ENCODE measurements at places on chromosomes 2 and 18.

DNA sequence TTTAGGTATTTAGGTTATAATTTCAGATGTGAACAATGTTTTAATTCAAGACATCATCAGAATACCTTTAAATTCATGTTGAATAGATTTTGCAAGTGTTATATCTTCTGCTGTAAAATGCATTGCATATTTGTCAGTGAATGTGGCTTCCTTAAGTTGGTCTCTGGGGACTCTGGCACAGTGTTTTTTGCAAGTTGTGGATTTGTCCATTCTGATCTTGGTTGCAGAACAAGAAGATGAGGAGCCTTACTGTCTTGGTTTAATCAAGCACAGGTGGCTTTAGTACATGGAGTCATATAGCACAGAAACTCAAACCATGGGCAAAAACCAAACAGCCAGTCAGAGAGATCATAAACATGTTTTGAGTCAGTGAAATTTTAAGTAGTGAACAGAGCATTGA lies 135.7 kb downstream of the ARHGAP28 start:
- no peak for DNase-seq

DNA sequence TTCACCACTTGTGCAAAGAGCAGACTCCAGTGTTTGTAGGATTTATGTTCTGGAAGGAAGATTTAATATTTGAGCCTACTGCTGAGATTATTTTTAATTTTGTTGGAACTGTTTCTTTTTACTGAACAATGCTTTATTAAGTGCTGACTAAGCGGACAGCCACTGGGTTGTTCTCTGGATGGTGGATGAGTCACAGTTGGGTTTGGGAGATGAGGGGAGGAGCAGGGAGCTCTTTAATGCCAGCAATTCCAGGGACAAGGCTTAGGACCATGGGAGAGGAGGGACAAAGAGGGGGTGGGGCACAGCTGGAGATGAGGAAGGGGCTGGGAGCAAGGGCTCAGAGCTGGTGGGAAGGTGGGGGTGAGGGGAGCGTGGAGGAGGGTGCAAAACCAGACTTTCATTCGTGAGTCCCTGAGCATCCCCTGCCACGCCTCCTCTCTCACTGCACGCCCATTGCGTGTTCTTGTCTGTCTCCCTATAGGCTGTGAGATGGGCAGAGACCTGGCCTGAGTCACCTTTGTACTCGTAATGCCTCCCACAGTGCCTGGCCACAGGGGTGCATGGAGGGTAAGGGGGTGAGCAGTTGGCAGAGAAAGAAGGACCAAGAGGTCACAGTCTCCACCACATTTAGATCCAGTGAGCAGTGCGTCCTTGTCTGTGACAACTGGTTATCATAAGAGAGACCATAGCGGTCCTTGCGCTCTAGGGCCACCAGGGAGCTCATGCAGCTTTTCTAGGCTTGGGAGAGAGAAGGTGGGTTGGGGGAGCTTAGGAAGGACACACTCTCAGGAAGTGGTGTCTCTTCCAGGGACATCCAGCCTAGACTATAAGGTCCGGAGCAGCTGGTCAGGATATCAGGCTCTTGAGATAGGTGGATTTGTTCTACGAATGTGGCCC lies 18.4 kb downstream of the SLC4A3 start:
- no peak for DNase-seq

GRCh38 chr2:162182395-162182794 lies 30.3 kb upstream of the GCG start:
- DNase-seq, result no peak

DNA sequence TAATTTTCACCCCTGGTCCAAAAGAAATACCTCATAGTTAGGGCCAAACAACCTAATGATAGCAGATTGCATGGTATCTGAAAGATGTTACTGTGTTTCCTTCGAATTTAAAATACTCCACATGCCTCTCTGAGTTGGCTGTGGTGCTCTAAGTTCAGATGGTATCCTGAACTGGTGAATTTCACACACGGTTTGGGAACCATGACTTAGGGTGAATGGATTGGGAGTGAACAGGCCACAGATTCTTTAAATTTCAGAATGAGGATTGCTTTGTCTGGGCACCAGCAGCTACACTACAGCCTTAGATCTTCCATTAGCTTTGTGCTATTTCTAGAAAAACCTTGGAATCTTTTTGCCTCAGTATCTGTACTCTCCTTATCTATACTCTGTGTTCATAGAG lies 6.2 kb downstream of the GMCL1 start:
- no peak for DNase-seq

All from NCI-H1105 (cell line).